ENCODE measurements at places on chromosomes 16 and 17.

- DNase-seq, result no peak
Measured at GRCh38 chr16:15606518-15607220, 36.3 kb downstream of the MARF1 start.

GRCh38 chr17:77528516-77529327 is 388.0 kb downstream of the SEC14L1 start:
- DNase-seq, result peak; percentile 32

- no peak for DNase-seq
Measured at GRCh38 chr16:80059836-80060235, 459.3 kb upstream of the MAF start.

DNA sequence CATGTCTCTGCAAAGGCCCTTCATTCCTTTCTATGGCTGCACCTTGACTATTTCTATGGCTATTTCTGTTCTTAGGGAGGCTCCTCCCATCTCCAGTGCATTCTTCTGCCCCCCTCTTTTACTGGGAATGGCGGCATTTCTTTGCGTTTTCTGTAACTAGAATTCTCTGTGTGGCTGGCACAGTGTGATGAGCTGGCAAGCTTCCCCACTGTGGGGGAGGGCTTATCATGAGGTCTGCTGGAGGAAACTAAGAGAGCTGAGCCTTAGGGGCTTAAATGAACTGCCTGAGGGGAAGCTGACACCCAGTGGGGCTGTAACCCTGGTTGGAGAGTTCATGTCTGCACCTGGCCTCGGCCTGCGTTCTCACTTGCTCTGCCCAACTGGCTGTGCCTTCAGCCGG is 1.5 kb upstream of the CARD14 start:
- no peak for DNase-seq

DNA sequence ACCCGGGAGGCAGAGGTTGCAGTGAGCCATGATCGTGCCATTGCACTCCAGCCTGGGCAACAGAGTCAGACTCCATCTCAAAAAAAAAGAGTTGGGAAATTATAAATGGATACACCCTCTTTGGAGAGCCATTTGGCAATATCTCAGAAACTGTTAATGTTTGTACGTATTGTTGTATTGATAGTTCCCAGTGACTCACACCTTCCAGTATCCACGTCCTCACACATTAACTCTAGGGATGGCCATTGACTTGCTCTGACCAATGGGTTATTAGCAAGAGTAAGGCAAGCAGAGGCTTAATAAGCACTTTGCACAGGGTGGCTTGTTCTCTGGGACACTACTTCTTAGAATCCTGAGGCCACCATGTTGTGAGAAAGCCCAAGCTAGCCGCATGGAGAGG is 107.6 kb upstream of the LHX1 start:
- DNase-seq, result no peak
